ENCODE measurements at places on chromosomes 7 and 10.

- DNase-seq: no peak
Observed at GRCh38 chr7:91330866-91331265, 66.6 kb downstream of the FZD1 start.

GRCh38 chr10:14454629-14455028, 123.9 kb upstream of the FRMD4A start:
- DNase-seq: no peak

- no peak for DNase-seq
Observed at GRCh38 chr10:102375250-102375649, 20.3 kb upstream of the NFKB2 start.

DNA sequence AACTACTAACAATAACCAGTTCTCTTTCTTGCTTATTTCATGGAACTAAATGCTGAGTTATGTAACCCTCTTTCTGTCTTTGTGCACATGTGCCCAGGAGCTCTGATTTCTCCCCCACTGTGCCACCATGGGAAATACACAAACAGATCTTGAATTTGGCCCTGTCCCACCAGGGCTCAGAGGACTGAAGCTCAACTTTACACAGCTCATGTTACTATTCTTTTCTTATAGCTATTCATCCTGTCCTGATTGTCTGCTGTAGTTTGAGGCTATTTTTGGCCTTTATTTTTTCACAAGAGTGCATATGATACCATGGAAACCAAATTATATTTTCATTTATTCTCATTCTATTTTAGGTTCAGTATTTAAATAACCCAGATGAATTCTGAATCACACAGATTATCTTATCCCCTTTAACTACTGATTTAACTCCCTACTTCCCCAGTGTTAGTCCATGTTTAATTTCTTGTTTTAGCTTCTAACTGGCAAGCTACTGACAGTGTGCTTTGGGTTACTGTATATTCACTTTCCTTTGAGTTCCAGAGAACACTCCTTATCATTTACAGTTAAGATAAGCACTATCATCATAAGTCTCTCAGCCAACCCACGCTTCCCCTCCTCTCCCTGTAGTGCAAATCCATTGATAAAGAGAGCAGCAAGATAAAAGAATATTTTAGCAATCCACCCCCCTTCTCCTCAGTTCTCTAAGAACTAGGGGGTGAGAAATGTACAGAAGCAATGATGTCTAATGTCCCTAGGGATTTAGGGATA, 71.8 kb upstream of the GSDME start:
- no peak for DNase-seq

- no peak for DNase-seq
Observed at GRCh38 chr10:120184547-120185337, 272.3 kb upstream of the PLPP4 start.

GRCh38 chr7:19105546-19105945, 11.9 kb downstream of the TWIST1 start:
- DNase-seq: no peak

DNA sequence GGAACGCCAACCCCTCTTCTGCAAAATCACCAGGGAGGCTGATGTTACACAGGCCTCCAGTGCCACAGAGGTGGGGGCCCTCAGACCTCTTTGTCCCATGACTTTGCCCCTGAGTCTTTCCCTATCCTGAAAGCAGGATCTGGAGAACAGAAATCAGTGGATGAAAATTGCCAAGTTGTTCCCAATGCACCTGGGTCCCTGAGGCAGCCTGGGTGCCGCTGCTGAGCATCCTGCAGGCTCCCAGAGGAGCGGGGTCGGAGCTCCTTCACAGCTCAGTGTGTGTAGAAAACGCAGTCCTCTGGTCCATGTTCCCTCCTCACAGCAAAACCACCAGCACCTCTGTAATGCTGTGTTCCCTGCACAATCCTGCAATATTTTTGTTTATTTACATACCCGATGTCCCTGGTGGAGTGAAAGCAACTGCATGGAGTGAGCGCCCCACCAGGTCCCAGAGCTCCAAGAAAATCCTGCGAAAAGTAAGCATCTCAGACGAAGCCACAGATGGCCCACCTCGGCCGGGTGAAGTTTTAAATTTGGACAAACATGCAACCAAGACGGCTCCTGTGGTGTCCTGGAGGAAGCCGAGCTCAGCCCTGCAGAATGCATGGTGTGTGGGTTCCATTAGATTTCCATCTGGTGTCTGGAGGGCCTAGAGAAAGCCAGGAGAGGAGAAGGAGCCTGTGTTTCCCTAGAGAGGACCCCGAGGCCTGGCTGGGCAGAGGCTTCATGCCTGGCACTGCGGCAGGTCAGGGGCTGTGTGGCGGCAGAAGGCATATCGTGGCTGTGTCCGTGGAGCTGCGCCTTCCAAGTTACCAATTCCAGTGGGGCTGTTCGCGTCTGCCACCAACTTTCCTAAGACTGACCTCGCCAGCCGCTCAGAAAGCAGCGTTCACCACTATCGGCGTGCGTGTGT, 235.2 kb downstream of the WDR37 start:
- no peak for DNase-seq

- DNase-seq: no peak
Observed at GRCh38 chr10:57654856-57655255, 612.8 kb downstream of the IPMK start.
